ENCODE measurements at places on chromosomes 5 and 9. TPM values are rescaled to one million over a fixed set of nuclear protein-coding genes. Genes with fewer than 3 reads are reported as not detected.

DNA sequence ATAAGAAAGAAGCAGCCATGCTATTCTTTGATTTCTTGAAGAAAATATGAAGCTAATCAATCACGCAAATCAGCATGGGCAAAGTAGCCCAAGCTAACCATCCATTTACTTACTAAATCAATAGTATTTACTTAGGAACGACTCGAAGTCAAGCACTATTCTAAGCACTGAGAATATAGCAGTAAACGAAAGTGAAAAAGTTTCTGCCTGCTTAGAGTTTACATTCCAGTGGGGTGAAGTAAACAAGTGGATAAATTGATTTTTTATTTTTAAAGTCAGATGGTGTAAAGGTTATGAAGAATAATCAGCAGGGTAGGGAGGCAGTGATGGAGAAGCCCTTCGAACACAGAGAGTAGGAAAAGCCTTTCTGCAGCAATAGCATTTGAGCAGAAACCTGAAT lies 5.5 kb downstream of the TSTD2 start:
- no peaks in the 10 kb centered on the region for H3K27me3 ChIP-seq
- H3K36me3 ChIP-seq = peaks cover 41% of the 10 kb centered on the region
- H3K4me1 ChIP-seq = peaks cover 17% of the 10 kb centered on the region

The ITGA1 gene
- polyA plus RNA-seq = 1.1 TPM

GRCh38 chr5:40976836-40977235 lies 67.5 kb downstream of the C7 start:
- no peak for DNase-seq
- H3K27me3 ChIP-seq = peaks cover 6% of the 10 kb centered on the region
- H3K27ac ChIP-seq = no peak overlapping the region
- no peak overlapping the region for H3K4me3 ChIP-seq

The ARSI gene
- not detected for polyA plus RNA-seq

DNA sequence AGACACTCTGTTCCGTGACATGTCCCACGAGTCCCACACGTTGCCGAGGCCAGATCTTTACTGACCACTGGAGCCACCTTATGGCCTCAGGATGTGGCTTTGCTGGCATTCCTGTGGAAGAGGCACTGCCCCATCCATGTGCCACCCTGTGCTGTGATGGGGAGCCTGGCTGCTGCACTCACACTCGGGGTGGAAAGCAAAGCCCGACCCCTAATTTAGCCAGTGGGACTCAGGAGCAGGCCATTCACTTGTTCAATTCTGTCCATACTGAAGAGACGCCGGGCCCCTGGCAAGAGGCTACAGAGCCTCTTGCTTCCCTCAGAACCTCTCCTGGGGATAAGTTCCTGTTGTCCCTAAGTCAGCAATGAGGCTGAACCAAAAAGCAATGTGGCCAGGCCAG lies 18.6 kb upstream of the CEP72 start:
- DNase-seq = no peak
- no peaks in the 10 kb centered on the region for H3K36me3 ChIP-seq
- peaks cover 22% of the 10 kb centered on the region for H3K27me3 ChIP-seq

DNA sequence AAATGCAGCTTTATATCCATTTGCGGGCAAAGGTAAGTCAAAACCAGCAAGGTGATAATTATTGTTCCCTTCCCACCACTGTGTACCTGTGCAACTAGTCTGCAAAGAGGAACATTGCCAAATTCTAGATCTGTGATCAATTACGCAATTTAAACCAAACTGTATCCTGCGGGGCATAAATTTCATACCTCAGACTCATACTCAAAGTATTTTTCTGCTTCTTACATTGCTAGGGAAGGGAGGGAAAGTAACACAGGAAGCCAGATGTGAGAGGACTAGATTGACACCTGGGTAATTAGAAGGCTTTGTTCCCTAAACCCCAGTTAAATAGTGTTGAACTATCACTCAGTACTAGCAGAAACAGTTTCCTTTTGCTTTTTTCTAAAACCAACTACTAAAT lies 240.2 kb upstream of the ZNF608 start:
- no peaks in the 10 kb centered on the region for H3K4me1 ChIP-seq
- no peak overlapping the region for H3K27ac ChIP-seq
- no peak overlapping the region for H3K4me3 ChIP-seq
- no peaks in the 10 kb centered on the region for H3K27me3 ChIP-seq
